Lower leg skin (tissue), 4 donors: ENCODE measurements at places on chromosomes 2 and 18.

GRCh38 chr2:2318949-2319348 is 12.1 kb downstream of the MYT1L start:
- DNase-seq, result no peak

GRCh38 chr2:26430826-26431225 is 29.1 kb downstream of the DRC1 start:
- DNase-seq, result no peak

- no peak for DNase-seq
Measured at GRCh38 chr2:198622986-198623730, 818.8 kb downstream of the PLCL1 start.

DNA sequence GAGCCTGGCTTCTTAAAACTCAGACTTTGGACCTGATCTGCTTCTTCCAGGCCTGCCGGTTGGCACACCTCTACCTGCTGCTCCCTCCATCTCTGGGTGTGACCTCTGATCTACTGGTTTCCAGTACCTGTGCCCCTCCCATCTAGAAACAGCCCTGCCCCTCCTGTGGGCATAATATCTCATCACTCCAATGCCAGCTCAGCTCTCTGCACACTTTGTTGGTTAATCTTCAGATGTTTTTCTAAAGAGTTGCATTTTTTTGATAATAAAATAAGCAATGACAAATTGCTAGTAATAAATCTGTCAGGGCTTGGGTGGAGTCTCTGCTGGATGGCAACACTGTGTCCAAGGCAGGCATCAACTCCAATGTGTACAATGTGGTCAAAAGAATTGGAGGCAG is 89.6 kb upstream of the PPP1CB start:
- DNase-seq, result no peak

DNA sequence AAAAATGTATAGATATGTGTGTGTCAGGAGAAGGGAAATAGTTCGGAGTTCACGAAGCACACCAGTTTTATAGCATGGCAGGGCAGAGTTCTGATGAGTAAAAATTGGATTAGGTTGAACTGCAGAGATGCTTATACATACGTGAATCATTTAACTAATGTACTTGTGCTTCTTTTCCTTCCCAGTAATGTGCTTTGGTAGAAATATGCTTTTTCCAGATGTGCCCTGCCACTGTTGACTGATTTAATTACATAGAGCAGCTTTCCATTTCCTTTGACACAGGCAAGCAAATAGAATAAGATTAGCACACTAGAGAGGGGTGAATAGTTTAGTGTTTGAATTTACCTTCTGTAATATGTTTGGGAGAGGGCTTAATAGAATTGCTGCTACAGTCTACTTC is 28.9 kb upstream of the ARMC9 start:
- no peak for DNase-seq

DNA sequence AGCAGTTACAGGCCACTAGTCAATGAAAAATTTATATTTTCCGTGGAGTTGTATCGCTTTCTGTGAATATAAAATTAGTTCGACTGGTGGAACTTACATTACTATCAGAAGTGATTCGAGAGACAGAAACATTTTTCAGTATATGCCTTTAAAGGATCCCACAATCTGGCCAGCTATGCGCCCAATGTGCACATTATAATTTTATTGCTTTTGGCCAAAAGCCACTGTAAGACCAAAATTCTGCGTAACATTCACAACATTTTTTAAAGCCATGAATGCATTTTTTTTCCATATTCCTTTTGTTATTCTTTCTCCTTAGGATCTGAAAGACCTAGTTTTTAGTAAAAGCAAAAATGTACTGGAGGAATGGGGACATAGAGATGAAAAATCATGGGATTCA is 131.0 kb upstream of the CHAC2 start:
- no peak for DNase-seq

DNA sequence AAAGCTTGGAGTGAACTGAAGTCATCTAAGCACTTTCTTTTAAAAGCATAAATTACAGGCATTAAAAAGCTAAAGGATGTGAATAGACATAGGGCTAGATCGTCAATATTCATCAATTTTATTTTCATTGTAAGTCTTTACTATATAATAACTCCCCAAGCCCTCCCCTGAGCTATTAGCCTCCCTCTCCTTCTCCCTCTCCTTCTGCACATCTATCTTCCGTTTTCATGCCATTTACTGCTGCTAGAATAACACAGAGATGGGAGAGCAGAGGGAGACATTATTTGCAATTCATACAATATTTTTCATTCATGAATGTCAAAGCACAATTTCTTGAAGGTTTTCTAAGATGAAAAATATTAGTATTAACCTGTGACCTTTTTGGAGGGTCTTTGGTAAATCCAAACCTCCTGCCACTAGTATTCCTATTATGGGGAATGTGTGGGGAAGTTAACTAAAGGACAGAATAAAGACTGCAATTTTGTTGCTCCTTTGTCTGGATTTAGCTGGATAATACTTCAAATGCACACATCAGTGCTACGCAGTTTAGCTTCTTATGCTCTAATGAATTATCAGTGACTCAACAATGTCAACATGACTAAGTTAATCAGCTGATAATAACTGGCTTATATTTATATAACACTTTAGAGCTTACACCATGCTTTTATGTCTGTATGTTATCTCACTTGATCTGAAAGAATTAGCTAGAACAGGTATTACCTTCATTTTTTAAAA is 28.2 kb upstream of the MFF start:
- no peak for DNase-seq

DNA sequence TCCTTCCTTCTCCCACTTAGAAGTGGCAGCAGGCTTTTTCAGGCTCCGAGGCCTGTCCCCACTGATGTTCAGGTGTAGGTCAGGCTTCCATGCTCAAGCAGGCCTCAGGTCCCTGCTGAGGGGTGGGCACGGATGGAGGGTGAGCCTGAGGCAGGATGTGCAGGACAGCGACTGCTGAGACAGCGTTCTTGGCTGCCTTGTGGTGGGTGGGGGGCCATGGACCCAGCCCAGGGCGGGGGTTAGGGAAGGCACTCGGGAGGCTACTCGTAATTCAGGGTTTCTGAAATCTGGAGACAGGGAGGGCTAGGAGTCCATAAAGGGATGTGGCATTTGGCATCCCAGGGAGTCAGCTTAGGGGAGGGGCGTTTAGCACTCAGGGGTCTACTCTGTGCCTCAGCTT is 30.3 kb downstream of the COLEC11 start:
- peak; percentile 59 for DNase-seq

DNA sequence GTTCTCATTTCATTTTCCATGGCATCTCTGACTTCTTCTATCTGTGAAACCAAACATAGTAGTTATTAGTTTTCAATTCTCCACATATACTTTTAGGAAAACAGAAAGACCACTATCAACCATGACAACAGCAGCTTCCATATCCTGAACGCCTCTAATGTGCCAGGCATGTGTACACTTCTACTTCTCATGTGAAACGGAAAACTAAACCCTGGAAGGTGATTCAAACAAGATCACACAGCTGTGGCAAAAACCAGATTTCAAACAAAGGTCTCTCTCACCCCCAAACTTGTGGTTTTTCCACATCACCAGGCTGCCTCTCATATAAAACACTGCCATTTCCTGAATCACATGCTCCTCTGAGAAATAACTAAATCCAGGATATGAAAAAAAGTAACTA is 41.8 kb downstream of the PTCD3 start:
- DNase-seq, result no peak

DNA sequence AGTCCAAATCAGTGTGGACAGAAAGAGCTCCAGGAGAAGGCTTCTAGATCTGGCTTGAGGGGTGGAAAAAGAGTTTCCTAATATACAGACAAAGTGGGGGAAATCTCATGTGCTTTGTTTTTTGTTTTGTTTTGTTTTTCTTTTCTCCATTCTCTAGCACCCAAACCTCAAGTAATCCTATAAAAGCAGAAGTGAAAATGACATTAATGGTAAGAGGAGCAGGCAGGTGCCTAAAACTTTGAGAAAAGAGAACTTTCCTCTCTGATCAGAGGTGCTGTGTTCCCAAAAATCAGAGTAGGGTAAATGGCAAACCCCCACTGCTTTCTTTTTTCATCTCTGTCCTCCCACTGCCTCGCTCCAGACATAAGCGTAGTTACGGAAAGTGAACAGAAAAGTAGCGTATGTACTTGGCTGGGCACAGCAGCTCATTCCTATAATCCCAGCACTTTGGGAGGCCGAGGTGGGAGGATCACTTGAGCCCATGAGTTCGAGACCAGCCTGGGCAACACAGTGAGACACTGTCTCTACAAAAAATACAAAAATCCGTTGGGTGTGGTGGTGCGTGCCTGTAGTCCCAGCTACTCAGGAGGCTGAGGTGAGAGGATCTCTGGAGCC is 77.8 kb downstream of the FAM161A start:
- no peak for DNase-seq

GRCh38 chr2:134319596-134320254 is 65.9 kb downstream of the MGAT5 start:
- DNase-seq, result no peak

- no peak for DNase-seq
Measured at GRCh38 chr2:176650104-176650837, 381.0 kb downstream of the MTX2 start.

- DNase-seq, result no peak
Measured at GRCh38 chr2:226508683-226509082, 290.9 kb downstream of the IRS1 start.

- no peak for DNase-seq
Measured at GRCh38 chr18:72207280-72207679, 336.9 kb downstream of the CBLN2 start.

GRCh38 chr2:143617803-143618415 is 488.7 kb downstream of the ARHGAP15 start:
- no peak for DNase-seq

DNA sequence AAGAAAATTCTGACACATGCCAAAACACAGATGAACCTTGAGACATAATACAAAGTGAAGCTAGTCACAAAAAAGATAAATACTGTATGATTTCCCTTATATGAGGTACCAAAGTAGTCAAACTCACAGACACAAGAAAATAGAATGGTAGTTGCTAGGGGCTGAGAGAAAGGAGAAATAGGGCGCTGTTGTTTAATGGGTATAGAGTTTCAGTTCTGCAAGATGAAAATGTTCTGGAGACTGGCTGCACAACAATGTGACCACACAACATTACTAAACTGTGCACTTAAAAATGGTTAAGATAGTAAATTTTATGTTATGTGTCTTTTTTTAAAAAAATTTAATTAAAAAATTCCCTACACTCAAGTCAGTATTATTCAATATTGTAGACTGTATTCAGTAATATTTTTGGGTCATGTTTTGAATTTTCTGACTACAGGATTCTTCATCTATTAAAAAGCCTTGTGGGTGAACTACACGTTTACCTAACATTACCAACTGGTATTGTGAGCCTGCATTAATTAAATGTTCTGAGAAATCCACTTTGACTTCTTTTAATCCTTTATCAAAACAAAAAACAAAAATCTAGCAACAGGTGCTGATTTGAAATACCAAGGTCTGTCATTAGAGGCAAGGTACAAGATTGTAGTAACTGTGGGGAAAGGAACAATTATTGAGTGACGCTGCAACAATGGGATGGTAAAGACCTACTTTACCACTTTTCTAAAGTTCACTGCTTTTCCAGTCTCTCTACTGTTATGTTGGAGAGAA is 140.8 kb upstream of the ZFP36L2 start:
- DNase-seq, result no peak

GRCh38 chr18:78607221-78607620 is 372.4 kb upstream of the SALL3 start:
- peak; percentile 54 for DNase-seq

GRCh38 chr2:145033438-145033837 is 513.5 kb upstream of the ZEB2 start:
- no peak for DNase-seq

- DNase-seq, result no peak
Measured at GRCh38 chr18:74896390-74896991, 298.8 kb downstream of the ZNF407 start.

DNA sequence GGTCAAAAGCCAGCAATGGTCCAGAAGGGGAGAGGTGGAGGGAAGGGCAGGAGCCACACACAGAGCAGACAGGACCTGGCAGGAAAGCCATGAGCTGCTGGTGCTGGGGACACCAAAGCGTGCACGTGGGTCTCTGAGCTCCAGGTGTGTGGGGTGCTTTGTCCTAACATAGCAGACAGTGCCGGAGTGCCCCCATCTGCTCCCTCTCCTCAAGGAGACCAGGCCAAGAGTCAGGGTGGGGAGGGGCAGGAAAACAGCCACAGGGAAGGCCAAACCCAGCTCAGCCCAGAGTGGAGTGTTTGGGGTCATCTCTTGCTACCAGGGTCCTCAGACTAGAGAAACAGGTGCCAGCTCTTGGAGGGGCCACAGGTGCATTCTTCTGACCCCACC is 4.2 kb upstream of the GPC1 start:
- no peak for DNase-seq

DNA sequence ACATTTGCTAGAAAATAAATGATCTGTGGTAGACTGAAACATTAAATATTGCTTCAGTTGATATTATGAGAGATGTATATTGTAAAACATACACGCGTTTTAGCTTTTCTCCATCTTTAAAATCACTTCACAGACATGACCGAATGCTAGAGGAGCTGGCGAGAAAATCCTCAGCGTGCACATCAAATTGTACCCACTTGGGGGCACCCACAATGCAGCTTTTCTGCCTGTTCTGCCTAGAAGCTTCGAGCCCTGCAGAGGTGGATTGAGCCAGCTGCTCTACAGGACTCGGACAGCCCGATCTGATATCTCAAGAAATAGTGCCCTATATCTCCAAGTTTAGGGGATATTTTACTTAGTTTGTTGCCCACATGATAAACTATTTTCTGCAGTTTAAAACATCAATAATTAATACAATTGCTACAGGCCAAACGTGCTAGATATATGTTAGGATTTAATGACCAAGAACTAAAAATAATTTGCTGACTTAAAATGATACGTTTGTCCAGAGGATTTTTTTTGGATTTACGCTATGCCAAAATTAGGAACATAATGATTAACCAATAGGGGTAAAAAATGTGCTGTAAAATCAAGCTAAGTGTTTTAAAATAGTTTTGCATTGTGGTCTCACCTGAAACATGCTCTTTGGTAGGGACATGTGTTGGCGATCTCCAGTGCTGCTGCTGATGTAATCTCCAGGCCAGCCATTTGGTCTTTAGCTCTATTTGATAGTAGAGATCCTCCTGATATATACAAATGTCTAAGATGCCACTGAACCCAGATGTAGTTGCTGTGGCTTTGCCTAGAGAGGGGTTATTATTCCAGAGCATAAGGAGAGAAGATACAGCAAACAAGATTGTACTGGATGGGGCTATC is 22.3 kb upstream of the ATP5MC3 start:
- DNase-seq, result no peak
